ENCODE measurements at places on chromosomes 3 and 15.
A peak's percentile ranks its signal among the peaks of the same experiment; 100 is the strongest.

DNA sequence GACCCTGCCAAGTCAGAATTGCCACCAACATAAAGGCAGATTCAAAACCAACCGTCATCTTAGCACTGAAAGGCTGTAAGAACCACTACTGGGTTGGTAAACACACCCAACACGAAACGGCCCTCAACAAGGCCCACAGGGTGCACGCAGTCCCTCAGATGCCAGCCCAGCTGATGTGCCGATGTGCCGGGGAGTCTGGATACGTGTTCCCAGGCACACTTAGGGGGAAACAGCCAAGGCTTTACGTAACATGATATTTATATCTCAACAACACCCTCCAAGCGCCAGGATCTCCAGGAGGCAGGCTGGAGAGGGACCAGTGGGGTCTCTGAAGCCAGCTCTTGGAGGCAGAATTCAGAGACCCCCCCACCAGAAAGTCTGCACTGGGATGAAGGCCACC lies 14.2 kb downstream of the POC1A start:
- DNase-seq = no peak

DNA sequence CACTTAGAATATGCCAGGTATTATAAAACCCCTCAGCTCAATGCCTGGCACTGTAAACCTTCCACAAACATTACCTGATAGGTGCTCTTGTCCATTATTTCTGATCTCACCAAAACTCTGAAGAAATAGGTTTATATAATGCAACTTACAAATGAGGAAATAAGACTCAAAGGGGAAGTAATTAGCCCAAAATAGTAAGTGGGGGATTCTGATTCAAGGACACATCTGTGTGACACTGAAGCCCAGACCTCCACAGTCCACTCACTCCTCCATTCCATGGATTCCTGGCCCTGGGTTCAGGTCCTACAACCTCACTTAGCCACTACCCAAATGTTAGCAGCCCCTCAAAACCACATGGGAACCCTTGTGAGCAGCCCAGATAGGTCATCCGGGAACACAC lies 49.9 kb downstream of the TRANK1 start:
- no peak for DNase-seq

DNA sequence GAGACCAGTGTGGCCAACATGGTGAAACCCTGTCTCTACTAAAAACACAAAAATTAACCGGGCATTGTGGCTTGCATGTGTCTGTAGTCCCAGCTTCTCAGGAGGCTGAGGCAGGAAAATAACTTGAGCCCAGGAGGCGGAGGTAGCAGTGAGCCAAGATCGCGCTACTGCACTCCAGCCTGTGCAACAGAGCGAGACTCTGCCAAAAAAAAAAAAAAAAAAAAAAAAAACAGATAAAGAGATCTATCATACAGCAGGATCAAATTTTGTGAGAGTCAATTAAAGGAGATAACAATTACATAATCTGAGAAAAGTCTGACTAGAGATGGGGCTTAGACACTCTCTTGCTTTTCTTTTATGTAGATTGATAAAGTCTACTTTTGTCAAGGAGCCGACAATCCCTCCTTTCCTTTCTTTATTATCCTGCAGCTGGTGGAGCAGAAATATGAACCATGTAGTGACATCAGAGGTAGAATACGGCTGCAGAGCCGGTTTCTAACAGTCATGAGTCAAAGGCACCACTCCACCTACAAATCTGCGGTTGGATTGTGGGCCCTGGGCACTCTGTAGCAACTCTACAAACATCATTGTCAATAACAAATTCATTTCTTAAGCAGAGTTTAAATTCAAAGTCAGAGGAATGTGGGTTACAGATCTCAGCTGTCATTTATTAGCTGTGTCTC lies 9.0 kb downstream of the C2CD4A start:
- no peak for DNase-seq

DNA sequence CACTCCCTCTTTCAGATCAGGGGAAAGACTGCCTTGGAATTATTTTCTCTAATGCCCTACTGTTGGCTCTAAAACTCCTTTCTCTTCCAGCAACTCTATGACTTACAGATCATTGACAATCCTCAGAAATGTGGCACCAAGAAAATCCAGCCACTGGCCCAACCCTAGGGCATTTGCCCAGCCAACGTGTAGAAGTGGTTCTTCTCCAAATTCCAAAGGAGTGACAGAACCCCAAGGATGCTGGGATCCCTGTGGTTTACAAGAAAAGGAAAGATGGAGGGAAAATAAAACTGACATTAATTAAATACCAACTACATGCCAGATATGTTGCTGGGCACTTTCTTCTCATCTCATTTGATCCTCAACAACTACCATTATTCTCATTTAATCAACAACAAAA lies 216.0 kb downstream of the NTRK3 start:
- no peak for DNase-seq

- DNase-seq = no peak
These were observed 7.1 kb downstream of the SIAH2 start for GRCh38 chr3:150755902-150756301.

DNA sequence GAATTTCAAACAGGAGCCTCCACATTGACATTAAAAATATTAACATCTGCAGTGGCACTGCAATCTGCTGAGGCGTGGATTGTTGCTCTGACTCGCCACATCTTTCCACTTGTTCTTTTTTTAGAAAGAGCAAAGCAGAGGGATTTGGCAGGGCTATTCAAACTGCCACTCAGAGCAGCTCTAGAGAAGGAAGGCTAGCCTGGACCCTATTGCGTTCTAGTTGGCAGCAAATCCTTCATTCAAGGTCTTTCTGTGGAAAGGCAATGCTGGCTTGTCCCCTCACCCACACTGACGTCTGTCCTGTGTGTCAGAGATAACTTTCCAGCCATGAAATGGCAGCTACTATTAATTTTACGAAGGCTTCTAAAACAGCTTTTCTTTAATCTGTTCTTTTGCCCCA lies 483.2 kb upstream of the SGO1 start:
- no peak for DNase-seq

DNA sequence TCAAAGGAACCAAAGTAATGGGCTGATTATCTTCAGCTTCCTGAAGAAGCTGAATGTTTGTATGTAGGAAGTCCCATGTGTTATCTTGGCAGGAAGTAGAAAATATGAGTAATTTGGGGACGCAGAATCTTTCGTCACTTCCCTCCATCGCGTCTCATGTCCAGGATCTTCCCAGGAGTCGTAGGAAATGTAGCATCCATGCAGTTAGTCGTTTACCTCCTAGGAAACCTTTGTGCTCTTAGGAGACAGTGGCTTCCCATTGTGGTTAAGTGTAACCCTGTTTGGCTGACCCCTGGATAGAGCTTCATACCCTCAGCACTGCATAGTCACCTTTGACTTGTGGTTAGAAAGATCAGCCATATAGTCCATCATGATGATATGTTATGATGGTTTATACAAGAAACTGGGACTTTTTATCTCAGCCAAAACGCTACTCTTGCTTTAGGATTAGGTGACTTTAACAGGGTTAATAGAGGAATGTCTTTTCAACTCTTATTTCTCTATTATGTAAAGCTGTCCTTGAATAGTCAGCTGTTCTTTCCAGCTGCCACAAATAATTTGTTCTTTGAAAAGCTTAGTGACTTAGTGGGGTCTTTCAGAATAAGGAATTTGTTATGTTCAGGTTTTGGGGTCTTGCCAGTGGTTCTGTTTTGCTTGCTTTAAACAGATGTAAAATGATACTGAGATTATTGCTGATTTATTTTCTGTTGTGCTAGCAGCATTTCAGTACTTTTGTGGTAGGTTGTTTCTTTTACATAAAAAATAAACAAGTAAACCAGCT lies 92.2 kb downstream of the KLHL25 start:
- DNase-seq = peak; percentile 74

DNA sequence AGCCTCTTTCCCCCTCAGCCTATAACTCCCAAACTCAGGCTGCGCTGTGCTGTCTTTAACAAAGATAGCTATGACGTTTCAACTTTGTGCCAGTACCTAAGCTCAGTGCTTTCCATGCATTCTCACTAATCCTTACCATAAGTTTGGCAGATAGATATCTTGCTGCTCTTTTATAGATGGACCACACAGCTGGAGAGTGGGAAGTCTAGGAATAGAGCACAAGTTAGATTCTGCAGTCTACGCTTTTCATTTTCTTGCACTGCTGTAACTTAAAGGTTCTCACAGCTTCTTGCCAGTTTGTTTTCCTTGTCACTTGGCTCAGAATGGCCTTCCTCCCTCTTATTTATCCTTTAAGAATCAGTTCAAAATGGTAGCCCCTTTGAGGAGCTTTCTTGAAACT lies 468.8 kb downstream of the CNTN4 start:
- DNase-seq = no peak

DNA sequence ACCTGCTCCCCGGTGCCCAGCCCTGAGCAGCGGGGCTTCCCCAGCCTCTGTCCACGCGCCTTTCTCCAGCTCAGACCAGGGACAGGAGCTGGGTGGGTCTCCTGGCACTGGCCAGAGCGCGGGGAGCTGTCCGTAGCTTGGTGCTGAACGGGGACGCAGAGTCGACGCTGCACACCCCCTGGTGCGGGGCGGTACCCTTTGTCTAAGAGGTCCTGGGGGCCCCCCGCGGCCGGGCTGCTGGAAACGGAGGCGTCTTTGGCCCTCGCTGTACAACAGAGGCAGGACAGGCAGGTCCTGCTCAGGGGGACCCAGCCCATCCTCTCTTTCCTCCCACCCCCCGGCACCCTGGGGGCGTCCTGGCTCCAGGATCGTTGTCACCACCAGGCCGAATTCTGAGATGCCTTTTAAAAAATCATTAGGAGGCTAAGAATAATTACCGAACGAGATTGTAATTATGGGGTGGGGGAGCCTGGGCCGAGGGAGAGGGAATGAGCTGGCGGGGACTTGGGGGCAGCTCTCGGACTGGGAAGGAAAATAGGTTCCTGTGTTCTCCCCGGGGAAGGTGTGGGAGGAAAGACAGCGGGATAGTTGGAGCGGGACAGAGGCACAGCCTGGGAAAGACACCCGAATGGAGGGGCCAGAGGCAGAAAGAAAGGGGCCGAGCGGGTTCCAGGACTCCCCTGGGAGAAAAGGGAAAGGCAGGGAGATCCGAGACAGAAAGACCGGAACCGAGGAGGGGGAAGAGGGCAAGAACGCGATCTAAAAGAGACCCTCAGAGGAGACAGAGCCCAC lies 4.1 kb upstream of the SKOR1 start:
- DNase-seq = no peak

DNA sequence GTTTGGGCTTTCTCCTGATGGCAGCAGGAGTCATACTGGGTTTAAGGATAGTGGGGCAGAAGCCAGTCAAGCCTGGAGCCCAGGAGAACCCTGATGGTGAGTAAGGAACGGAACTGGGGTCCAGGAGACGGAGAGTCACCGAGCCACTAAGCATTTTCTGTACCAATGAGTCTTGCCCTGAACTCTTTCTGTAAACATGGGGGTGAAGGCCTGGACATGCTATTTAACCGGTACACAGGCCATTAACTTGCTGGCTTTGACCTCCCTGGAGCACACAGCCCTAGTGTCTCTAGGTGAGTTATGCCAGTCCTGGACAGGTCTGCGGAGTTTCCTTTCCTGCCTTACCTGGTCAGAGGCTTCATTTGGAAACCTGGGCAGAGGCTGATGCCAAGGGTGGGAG lies 3.9 kb downstream of the SLC6A6 start:
- DNase-seq = no peak

GRCh38 chr3:108225221-108225620 lies 3.0 kb upstream of the IFT57 start:
- DNase-seq = no peak

DNA sequence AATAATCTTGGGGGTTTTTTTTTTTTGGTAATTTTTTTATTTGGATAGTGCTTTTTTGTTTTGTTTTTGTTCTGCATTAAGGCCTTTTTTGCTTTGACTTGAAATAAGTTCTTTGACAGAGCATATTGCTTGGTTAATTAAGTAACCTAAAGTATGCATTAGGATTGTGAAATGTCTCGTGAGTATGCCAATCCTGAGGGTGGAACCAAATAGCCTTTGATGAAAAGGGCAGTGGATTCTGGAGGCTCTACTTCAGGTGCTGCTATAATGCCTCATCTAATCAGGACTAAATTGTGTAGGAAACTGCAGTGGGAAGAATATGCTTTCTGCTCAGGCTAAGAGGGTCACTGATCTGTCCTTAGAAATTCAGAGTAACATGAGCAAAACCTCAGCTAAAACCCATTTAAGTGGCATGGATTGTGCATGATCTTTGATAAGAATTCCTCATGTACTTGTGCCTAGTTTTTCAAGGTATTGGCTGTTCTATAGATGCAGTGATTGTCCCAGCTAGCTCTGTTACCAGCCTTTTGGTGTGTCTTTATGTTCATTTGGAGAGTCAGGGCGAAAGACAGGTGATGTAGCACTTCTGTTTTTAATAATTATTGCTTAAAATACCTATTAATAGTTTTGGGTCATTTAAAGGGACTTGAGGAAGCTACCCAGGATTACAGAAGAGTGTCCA lies 15.4 kb downstream of the CDV3 start:
- no peak for DNase-seq

GRCh38 chr3:12681943-12682390 lies 18.1 kb upstream of the RAF1 start:
- DNase-seq = peak; percentile 18

DNA sequence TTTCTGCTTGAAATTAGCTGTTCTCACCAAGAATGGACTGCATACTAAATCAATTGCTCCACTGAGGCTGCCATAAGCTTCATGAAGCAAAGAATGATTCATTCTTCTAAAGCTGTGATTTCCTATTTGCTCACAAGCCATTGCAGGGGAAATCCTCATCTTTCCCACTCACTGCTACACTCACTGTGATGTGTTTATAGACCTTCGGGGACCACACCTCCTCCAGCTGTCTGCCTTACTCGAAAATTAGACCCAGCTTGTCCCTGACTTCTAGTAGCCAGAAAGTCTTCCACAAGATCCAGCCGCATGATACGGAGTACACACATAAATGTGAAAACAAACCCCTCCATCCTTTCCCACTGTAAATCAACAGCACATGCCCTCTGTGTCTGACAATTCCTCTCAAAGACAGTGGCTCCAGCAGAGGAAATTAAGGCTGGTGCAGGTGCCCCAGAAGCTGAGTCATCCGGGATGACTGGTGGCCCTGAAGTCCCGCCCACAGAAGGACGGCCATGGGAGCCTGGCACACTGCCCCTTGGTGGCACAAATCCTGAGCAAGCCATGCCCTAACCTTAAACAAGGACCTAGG lies 172.0 kb downstream of the STT3B start:
- DNase-seq = no peak

GRCh38 chr3:129022114-129023007 lies 21.3 kb downstream of the EFCC1 start:
- no peak for DNase-seq

DNA sequence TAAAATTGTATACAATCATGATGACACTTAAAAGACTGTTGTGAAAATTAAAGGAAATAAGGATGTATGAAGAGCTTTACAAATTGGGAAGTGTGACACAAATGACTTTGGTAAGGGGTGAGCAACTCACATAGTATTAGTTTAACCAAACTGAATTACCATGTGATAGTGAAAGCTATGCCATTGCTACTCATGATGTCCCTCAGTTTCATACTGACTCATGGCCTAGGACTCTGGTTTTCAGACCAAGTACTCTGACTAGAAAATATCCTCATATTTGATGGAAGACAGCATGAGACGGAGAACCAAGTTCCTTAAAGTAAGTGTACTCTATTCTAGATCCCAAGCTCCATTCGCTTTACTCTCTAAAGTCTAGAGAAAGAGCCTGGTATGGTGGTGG lies 203.2 kb upstream of the ICE2 start:
- no peak for DNase-seq

All from CD4-positive, alpha-beta T cell treated with Interleukin-21 for 1 hour (primary cell).